SHP77 (cell line): ENCODE measurements at places on chromosomes 5 and 9.

DNA sequence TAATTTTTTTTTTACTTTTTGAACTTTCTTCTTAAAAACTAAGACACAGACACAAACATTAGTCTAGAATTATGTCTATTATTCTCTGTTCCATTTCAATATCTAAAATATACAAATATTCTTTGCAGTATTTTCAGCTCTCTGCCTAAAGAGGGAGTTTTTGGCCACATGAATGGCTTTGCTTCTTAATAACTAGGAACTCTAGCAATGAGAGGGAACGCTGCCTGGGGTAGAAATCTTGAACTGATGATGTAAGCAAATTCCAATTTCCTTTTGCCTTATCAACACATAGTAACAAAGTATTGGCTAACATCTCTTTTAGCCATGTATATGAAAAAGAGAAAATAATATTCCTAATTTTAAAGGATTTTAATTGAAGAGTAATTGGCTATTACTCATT lies 51.9 kb downstream of the SLC25A46 start:
- DNase-seq, result no peak

DNA sequence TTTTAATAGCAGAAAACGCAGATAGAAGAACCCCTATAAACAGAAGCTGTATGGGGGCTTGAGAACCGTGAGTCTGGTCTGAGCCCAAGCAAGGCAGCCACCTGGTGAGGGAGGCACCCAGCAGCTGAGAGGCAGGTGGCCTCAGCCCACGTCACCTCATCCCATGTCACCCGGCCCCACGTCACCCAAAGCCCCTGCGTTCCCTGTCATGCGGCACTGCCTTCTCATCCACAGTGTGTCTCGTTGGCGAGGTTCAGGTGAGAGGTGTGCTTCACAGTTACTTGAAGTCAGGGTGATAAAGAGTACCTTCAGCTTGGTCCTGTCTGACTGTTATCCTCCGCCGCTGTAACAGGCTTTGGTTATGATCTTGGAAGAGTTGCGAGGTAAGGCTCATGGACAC lies 80.6 kb upstream of the IRX4 start:
- no peak for DNase-seq

GRCh38 chr5:115375893-115376292 lies 79.4 kb upstream of the CCDC112 start:
- peak; percentile 88 for DNase-seq

DNA sequence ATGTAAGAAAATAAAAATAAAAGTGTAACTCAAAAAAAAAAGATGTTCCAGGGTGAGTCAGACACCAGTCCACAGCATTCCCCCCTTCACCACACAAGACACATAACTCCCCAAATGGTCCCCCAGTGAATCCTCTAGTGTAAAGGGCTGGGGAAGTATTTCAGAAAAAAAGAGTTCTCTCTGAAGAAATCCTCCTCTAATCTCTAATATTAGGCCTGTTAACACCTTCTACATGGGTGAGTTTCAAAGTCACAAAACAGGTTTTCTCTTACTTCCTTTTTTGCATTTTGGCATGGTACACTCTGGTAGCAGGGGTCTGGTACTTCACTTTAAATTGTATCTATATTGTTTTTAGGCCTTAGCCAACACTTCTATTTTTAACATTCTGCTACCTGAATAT lies 28.2 kb downstream of the RNF145 start:
- DNase-seq, result no peak

- DNase-seq, result no peak
These were observed 118.2 kb downstream of the SSBP2 start for GRCh38 chr5:81632679-81633078.

DNA sequence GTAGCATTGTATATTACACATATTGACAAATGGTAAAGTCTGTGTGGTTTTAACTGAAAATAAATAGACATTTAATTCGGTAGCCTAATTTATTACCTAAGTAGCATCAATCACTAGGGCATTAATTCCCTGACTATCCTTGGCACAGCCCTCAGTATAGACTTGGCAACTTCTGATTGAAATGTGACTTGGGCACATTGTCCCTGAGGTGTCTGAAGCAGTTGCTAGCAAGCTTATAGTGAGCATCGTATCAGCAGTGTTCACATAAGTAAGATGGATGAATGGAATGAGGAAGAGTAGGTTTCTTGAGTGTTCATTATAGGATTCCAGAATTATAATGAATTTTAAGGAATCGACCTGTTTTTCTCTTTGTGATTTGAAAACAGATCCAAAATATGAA lies 16.1 kb downstream of the LURAP1L start:
- DNase-seq, result no peak

DNA sequence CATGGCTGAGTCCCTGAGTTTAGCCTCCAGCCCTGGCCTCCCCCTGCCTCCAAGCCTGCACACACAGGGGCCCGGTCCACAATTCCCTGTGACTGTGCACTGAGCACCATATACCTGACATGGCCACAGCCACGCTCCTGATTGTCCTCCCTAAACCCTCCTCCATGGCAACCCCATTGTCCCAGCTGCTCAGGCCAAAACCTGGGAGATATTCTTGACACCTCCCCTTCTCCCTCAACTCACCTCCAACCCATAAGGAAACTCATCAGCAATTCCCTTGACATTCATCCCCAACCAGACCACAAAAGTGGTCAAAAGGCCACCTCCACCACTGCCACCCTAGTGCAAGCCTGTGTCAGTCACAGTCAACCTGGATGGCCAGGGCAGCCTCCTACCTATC lies 107.5 kb upstream of the MVB12B start:
- DNase-seq, result no peak

DNA sequence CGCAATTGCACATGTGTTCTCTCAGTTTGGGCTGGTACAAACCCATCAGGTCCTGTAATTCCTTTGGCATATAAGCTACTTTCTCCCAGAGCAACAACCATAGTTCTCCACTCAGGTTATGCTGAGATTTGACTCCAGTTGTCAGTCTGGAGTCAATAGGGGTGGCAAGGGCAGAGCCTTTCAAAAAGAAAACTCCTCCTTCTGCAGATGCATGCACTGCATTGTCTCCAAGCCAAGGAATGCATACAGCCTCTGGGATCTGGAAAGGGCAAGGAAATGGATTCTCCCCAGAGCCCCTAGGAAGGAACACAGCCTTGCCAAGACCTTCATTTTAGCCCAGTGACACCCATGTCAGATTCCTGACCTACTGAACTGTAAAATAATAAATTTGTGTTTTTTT lies 31.0 kb upstream of the GZMA start:
- DNase-seq, result no peak

GRCh38 chr5:175889910-175890684 lies 18.7 kb downstream of the CPLX2 start:
- peak; percentile 30 for DNase-seq

DNA sequence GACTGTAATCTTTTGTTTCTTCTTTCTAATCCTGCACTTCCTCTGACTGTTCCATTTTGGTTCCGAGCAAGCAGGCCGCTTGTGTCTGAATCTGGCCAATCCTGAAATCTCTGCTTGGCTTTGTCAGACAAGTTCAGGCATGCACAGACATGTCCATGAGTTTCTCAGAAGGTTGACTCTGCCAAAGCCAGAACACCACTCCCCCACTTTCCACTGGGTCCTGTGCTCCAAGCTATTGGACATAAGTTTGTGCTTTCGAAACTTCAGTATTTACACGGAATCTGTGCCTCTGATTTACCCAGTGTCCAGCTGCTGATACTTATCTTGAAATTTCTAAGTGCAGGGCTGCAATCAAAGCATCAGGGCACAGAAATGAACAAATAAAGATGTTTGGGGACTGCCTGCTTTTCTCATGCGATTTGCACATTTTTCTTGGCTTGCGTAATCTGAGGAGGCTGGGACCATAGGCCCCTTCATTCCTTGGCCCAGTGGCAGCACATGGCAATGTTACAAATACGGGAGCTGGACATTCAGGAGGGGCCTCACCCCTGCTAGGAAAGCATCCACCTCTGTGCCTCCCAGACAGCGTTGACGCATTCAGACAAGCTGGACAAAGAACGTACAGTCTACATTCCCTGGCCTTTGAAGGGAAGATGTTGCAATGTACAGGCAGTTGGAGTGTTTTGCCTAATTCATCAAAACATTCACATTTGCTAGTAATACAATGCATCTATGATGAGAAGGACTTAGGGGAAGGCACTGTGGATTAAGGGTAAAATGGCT lies 209.2 kb upstream of the PAPPA start:
- DNase-seq, result peak; percentile 43

DNA sequence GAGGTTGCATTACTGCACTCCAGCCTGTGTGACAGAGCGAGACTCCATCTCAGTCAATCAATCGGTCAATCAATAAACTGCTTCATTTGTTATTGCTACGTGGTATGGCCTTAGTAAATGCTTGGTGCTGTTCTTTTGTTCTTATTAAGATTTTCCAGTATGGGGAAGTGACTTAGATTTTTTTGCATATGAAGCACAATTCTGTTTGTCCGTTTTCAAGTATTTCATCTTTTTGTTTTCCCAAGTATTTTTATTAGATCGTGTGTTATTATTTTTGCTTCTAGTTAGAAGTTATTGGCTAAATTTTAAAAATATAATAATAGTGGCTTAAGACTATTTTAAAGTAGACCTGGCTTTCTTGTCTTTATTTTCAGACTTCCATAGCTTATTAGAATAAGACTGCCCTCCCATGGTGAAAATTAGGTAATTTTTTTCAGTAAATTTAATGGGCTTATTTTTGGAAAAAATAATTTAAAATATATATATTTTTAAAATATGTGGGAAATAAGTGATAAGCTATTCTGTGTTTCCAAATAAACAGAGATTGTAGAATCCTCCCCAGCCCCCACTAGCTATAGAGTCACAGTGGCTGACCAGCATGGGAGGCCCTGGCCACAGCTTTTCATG lies 14.7 kb upstream of the OMD start:
- no peak for DNase-seq

- no peak for DNase-seq
These were observed 53.0 kb downstream of the DCP2 start for GRCh38 chr5:113029614-113030013.

DNA sequence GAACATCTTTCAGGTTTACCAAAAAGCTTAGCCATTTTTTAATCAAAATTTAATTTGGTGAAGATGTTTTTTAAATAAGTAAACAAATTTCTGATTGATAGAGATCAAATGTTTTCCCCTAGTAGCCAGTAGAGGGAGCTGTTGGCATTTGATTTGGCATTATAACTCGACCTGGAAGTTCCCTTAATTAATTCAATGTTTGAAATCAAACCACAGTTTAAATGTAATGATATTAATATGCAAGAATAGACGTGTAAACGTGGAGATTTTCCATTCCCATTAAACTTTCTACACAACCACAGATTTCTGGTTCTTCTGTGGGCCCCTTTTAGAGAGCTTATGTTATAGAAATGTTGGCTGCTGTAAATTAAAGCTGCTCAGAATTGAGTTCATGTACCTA lies 148.1 kb upstream of the MPDZ start:
- DNase-seq, result no peak
